BJ (cell line): ENCODE measurements at places on chromosomes 16 and 17.

GRCh38 chr17:45293413-45294211 is 23.2 kb downstream of the MAP3K14 start:
- no peak for DNase-seq

DNA sequence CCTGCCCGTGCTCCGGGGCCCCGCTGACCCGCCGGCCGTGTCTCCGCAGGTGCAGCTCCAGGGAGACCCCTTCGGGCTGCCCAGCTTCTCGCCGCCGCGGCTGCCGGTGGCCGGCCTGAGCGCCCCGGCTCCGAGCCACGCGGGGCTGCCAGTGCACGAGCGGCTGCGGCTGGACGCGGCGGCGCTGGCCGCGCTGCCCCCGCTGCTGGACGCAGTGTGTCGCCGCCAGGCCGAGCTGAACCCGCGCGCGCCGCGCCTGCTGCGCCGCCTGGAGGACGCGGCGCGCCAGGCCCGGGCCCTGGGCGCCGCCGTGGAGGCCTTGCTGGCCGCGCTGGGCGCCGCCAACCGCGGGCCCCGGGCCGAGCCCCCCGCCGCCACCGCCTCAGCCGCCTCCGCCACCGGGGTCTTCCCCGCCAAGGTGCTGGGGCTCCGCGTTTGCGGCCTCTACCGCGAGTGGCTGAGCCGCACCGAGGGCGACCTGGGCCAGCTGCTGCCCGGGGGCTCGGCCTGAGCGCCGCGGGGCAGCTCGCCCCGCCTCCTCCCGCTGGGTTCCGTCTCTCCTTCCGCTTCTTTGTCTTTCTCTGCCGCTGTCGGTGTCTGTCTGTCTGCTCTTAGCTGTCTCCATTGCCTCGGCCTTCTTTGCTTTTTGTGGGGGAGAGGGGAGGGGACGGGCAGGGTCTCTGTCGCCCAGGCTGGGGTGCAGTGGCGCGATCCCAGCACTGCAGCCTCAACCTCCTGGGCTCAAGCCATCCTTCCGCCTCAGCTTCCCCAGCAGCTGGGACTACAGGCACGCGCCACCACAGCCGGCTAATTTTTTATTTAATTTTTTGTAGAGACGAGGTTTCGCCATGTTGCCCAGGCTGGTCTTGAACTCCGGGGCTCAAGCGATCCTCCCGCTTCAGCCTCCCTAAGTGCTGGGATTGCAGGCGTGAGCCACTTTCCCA is 5.9 kb downstream of the CTF1 start:
- DNase-seq = no peak

DNA sequence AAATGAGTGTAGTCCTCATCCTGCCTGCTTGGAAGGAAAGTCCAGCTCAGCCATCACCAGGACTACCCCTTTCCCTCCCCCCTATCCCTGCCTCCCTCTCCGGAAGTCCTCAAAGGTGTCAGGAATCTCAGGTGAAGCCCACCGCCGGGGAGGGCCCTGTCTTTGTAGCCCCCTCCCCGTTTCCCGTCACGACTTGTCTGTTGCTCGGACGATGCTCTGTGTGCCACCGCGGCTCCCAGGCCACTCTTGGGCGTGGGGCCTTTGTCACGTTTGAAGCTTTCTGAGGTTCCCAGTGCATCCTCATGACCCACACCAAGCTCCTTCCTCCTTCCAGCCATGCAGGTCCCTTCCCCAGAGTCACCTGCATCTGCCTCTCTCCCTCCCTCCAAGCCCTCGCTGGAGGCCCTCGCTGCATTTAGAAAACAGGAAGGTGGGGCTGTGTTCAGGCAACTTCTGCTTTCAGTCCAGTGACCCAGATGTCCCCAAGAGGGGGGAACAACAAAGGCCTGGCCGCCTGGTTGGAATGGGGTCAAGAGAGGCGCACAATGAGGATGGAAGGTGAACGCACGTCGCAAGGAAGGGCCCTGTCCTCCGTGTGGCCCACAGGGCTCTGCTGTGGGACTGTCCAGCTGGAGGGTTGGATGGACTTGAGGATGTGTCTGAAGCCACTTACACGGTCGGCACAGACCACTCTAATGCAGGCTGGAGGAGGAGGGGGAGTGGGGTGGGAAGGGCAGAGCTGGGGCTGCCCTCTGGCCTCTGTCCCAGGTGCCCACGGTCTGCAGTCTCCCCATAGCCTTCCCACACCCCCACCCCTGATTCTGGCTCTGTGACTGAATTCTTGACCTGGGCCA is 59.9 kb downstream of the OR1D5 start:
- no peak for DNase-seq

DNA sequence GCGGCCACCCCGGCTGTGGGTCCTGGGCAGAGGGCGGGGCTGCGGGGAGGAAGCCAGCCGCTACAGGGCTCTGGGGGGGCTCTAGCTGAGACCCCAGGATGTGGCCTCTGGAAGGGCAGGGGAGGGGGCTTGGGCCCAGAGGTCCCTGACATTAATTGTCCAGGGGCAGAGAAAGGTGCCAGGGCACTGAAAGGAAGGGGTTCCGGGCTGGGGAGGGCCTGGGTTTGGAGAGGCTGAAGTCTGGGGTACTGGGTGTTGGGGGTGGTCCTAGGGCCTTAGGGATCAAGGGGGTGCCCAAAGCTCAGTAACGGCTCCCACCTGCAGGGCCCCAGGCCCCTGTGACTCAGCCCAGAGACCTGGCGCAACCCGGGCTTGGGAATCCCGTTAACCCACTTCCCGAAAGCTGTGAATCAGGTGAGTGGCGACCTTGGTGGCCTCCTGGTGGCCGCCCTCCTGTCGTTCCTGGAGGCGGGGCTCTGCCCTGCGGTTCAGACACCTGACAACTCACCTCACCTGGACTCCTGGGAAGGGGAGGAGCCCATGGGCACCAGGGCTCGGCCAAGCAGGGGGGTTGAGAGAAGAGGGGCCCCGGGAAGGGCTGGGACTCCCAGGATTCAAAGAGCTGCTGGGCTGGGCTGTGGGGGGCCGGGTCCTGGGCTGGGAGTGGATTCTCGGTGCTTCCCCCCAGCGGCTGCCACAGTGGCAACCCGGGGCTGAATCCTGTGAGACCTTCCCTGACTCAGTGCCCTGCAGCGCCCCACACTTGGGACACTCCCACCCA is 465 bp upstream of the PRSS22 start:
- no peak for DNase-seq

- no peak for DNase-seq
These were observed 21.0 kb downstream of the IGF2BP1 start for GRCh38 chr17:49018116-49018612.

DNA sequence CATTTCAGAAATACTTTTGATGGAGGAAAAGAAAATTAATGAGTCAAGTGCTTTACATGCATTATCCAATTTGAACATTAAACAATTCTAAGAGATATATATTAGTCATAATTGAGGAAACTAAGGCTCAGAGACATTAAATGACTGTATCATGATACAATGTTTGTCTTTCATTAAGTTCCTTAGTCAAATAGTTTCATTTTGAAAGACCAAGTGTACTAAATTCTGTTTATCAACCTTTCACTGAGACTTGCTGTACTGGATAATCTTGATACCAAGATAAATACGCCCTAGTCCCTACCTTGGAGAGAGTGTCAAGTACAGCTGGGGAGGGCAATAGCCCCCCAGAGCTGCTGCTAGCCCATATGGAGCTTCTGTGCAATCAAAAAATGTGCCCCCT is 24.2 kb downstream of the TOM1L2 start:
- no peak for DNase-seq

DNA sequence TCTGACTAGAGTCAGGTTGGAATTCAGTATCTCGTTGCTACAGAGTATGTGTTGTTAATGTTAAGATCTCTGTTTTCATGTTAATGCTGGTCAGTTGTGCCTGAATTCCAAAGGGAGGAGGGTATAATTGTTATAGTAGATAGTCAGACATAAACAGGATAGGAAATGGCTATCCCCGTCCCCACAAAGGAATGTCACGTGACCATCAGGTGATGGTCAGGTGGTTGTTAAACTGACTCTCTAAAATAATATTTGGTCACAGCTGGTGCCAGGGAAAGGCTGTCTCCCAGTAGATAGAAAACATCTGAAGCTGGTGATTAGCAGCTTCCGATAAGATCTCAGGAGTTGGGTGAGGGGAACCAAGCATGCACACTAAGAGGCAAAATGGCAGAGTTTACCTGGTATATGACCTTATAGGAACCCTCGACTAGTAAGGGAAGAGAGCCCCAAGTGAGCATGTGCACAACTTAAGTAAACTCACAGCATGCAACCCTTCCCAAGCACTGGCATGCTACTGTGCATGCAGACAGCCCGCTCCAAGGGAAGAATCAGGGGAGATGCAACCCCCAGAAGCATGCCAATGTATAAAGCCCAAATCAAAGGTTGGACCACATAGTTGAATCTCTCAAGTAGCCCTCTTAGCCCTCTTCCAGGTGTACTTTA is 27.4 kb upstream of the SLC6A2 start:
- no peak for DNase-seq

DNA sequence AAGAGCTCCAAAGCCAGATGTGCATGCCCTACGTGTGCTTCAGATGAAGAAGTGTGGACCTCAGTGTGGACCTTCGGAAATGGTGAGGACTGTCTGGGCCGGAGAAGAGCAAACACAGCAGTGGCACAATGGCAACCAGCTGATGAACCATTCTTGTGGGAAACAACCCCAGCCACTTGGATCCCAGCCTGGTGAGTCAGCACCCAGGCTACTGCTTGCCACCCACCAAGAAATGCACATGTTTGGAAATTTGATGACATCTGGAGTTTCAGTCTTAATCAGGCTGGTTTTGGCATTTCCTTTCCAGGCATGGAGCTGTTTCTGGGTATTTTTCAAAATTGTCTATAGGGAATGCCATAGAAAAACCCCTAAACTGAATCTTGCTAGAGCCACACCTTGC is 42.7 kb downstream of the DYNLRB2 start:
- peak; percentile 22 for DNase-seq

- no peak for DNase-seq
These were observed 14.8 kb downstream of the MPRIP start for GRCh38 chr17:17057057-17057551.

DNA sequence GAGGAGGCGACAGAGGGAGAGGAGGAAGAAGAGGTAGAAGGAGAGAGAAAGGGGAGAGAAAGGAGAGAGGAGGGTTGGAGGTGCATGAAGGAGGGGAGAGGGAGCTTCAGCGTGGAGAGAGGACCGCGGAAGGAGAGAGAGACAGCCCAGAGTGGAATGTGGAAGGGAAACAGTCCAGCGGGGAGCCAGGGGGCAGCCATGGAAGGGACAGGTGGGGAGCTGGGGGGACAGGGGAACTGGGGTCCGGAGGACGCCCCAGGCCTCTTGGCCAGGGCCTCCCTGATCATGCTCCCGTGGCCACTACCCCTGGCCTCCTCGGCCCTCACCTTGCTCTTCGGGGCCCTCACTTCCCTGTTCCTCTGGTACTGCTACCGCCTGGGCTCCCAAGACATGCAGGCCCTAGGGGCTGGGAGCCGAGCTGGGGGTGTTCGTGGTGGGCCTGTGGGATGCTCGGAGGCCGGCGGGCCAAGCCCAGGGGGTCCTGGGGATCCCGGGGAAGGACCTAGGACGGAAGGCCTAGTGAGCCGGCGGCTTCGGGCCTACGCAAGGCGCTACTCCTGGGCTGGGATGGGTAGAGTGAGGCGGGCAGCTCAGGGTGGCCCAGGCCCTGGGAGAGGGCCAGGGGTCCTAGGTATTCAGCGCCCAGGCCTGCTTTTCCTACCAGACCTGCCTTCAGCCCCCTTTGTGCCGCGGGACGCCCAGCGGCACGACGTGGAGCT is 759 bp downstream of the ASPHD1 start:
- no peak for DNase-seq

GRCh38 chr17:82881900-82882714 is 42.3 kb upstream of the ZNF750 start:
- no peak for DNase-seq

DNA sequence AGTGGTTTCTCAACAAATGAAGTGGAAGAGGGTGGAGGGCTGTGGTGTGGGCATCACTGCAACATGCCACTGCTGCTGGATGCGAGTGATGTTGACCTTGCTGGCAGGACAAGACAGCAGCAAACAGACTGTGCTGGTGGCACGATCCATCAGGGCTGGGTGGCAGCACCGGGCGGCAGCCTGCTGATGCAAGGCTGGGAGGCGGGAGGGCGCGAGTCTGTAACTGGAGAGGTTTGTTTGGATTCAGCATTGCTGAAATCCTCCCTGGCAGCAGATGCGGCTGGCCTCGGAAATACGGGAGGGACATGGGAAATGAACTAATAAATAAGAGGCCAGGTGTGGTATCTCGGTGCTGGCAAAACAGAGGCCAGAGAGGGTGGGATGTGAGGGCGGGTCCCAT is 224.2 kb downstream of the ENGASE start:
- DNase-seq = no peak

DNA sequence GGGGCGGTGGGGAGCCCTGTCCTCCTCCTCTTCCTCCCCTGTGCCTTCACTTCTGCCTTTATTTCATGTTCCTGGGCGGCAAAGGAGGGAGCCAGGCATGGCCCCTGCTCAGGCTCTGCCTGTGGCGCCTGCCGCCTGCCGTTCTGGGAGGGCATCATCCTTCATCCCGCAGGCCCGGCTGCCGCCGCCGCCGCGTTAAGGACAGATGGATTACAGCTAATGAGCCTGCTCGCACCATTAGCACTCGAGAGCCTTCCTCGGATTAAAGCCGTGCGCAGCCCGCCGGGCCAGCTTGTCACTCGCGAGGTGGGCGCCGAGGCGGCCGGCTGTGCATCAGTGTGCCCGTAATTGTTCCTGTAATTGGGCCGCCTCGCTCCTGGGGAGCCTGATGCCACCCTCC is 127.7 kb upstream of the GSE1 start:
- no peak for DNase-seq

DNA sequence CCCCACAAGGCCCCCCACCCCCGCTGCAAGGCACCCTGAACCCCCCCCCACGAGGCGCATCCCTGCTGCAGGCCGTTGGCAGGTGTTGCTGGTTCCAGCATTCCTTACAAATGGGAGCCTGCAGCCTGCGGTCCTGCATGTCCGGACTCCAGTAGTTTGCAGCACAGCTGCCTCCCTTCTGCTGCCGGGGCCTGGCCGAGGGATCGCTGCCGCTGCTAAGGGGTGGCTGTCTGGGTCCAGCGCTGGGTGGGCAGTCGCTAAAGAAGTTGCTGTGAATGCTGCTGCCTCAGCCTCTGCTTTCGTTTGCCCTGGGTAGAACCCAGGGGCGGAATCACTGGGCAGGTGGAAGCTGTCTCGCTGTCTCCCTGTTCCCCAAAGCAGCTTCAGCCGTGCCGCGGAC is 11.8 kb downstream of the UTS2R start:
- DNase-seq = no peak
